ENCODE measurements at places on chromosomes 7 and 10.

- no peak for DNase-seq
These were observed 6.5 kb downstream of the UBE2H start for GRCh38 chr7:129946282-129946681.

- DNase-seq, result no peak
These were observed 82.7 kb downstream of the PAX2 start for GRCh38 chr10:100827819-100828737.

DNA sequence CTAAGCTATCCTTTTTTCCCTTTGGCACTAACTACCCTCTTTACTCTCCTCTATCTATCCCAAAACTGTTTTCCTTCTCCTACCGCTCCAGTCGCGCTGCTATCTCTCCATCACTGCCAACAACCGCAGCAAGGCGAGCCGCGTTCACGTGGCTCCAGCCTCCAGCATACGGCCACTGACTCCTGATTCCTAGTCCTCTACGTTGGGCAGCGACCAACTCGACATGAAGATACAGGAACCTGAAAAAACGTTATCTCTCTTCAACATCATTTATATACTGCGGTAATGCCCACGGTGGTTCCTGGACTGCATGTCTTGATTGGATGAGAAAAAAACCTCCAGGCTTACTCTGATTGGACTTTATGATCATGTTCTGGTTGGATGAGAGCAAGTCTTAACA lies 129.5 kb downstream of the ZNF716 start:
- DNase-seq, result no peak

DNA sequence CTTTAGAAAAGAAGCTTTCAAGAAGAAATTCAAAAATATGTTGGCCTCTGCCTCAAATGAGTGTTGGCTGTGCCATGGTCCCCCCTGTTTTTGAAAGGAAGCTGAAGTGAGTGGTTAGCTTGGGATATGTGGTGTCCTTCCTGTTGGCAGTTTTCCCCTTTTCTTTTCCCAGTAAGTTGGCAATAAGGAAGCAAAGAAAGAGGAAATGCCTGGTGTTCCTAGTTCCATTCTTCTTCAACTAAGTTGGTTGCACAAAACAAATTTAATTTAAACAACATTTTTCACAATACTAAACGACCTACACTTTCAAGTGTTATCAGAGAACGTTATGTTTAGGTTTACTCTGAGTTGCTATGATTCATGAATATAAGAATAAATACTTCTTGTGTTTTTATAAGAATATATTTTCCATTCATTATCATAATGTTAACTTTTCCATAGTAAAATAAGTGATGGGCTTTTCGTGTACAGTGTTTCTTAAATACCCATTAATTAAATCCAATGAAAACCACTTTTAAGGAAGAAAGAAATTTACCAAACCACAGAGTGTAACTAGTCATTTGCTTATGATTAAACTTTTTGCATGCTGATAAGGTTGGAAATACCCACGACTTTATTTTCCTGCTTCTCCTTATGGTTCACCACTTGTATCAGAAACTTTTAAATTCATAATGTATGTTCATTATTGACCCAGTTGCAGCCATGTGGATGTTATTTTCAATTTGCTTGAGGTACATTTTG lies 7.7 kb downstream of the HDAC9 start:
- peak; percentile 44 for DNase-seq

- DNase-seq, result no peak
These were observed 48.0 kb upstream of the ZNF365 start for GRCh38 chr10:62326176-62326575.

GRCh38 chr10:81920213-81920829 lies 45.3 kb downstream of the NRG3 start:
- DNase-seq, result no peak

GRCh38 chr7:116859323-116859722 lies 3.1 kb upstream of the CAPZA2 start:
- DNase-seq, result peak; percentile 91

DNA sequence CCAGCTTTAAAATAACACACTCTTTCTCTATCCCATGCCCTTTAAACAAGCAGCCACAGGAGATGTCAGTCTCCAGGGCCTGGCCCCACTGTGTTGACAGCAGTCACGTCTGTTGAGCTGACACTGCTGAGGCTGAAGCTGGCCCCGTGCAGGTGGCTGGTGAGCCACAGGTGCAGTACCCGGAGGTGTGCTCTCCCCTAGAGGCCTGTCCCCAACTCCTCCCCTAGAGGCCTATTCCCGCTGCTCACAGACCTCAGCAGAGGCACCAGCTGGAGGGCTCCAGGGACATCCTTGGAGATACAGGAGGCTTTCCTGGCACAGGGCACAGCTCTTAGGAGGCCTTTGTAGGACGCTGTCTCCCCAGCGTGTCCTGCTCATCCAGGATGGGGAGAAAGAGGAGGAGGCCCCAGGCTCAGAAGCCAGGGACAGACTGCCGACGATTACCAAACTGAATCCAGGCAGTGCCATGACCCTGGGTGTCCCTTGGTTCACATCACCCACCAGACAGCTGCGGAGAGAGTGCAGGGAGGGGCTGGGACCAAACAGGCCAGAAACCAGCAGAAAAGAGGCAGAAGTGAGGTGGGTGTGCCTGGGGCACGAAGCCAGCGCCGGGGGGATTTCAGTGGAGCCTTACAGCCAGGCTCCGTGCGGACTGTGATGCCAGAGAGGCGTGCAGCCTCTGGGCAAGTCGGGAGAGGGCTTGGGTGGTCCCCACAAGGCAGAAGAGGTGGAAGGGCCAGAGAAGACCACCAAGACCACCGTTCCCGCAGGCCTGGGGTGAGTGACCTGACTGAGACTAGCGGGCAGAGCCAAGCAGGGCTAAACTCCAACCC lies 18.5 kb upstream of the TTYH3 start:
- no peak for DNase-seq

DNA sequence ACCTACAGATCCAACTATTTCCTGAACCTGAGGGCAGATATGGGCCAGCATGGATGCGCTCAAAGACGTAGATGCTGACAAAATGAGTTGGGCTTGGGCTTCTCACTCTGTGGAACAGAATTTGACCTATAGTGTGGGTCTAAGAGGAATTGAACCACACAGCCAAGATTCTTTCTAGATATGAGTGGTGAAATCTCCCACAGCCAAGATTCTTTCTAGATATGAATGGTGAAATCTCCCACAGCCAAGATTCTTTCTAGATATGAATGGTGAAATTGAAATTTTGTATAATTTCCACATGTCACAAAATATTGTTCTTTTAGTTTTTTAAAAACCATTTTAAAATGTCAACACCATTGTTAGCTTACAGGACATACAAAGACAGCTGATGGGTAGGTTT lies 215.4 kb upstream of the LRGUK start:
- no peak for DNase-seq

- peak; percentile 10 for DNase-seq
These were observed 60.9 kb upstream of the CHRM2 start for GRCh38 chr7:136807598-136807997.

DNA sequence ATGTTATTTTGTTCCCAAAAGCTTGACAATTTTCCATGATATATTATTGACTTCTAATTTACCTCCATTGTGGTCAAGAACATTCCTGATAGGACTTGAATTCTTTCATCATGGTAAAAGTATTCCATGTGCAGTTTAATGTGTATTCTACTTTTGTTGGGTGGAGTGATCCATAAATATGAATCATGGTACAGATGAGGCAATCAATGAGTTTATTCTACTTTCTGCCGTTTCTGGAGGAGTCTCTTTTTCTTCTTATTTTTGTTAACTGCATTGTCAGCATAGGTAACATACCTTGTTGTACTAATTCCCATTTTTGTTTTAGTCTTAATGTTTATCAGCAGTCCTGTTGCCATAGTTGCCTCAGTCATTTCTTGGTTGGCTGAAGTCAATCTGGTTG lies 69.6 kb downstream of the SHOC2 start:
- peak; percentile 19 for DNase-seq

- no peak for DNase-seq
These were observed 65.5 kb downstream of the C10orf143 start for GRCh38 chr10:130045091-130045652.

- DNase-seq, result no peak
These were observed 33.2 kb downstream of the HIF1AN start for GRCh38 chr10:100568912-100569311.

GRCh38 chr10:89310056-89310893 lies 8.4 kb downstream of the IFIT2 start:
- DNase-seq, result no peak

Measured in amniotic epithelial cell (primary cell).